ENCODE measurements at places on chromosomes 2 and 18. TPM values are rescaled to one million over a fixed set of nuclear protein-coding genes. Genes with fewer than 3 reads are reported as not detected.
A peak's percentile ranks its signal among the peaks of the same experiment; 100 is the strongest.

GRCh38 chr2:25586726-25587144 lies 86.6 kb downstream of the DTNB start:
- no peak for DNase-seq

CYTIP gene
- 195 TPM for total RNA-seq

DNA sequence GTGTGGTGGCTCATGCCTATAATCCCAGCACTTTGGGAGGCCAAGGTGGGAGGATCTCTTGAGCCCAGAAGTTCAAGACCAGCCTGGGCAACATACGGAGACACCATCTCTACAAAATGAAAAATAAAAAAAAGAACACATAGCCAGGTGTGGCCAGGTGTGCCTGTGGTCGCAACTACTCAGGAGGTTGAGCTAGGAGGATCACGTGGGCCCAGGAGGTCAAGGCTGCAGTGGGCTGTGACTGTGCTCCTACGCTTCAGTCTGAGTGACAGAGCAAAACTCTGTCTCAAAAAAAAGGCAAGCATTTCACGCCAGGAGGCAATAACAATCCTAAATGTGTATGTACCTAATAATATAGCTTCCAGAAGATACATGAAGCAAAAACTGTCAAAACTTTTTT lies 27.8 kb downstream of the USP40 start:
- DNase-seq, result no peak

DNA sequence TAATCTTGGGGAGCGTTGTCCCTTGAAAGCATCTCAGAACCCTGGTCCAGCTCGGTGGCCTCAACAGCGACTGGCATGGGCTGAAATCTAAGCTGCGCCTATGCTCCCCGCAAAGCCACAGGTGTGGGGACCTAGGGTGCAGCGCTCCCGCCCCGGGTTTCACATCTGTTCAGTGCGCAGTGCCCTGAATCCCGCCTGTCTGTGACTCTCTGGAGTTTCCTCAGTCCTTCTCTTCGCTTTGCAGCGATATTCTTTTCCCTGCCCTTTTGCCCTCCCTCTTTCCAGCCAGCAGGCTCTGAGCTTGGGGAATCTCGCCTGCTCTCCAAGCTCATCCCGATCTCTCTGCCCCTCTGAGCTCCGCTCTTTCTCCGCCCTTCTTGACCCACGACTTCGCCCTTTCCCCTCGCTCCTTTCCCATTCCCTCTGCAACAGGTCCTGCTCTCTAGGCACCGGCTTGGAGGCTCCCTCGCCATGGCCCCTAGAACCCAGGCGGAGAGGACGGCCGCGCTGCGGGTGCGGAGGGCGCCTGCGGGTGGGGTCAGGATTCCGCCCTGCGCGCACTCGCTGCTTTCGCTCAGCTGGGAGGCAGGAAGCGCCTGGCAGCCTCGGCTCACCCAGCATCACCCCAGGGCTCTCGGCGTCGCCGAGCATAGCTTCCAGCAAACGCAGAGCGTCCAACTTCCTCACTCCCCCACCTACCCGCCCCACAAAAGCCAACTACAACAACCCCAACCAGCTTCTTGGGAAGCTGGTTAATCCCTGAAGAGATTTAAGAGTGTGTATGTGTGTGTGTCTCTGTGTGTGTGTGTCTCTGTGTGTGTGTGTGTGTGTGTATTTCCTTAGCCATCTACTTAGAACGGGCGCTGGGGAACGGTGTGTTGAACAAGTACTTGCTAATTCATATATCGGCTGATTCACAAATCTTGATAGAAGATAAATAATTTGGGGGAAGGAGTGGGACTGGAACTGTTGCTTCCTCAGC lies 1.1 kb downstream of the GRP start:
- no peak for DNase-seq

- DNase-seq, result no peak
Measured at GRCh38 chr2:121486191-121486790, 44.4 kb upstream of the RNU4ATAC start.

DNA sequence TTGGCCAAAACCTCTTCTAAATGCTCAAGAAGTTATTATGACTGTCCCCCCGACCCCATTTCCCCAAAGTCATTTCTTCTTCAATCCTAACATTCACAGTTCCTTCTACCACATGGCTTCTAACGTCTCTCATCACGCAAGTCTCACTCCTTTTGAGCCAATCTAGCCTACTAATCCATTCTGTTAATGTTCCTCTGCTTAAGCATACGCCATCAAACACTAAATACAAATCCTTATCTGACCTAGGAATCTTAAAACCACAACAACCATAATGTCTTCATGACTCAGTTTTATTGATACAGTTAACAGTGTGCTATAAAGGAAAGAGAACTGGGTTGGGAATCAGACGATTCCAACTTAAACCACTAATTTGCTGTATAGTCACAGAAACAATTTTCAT lies 23.9 kb downstream of the HNRNPLL start:
- DNase-seq, result no peak

ACKR3 gene
- 1.6 TPM for total RNA-seq

VWC2L gene
- total RNA-seq, result not detected

TTN gene
- total RNA-seq, result 0.83 TPM

GPR75 gene
- total RNA-seq, result 2.0 TPM

FOXD4L1 gene
- 0.18 TPM for total RNA-seq

NT5C1B gene
- total RNA-seq, result not detected

HADHA gene
- 122 TPM for total RNA-seq

DNA sequence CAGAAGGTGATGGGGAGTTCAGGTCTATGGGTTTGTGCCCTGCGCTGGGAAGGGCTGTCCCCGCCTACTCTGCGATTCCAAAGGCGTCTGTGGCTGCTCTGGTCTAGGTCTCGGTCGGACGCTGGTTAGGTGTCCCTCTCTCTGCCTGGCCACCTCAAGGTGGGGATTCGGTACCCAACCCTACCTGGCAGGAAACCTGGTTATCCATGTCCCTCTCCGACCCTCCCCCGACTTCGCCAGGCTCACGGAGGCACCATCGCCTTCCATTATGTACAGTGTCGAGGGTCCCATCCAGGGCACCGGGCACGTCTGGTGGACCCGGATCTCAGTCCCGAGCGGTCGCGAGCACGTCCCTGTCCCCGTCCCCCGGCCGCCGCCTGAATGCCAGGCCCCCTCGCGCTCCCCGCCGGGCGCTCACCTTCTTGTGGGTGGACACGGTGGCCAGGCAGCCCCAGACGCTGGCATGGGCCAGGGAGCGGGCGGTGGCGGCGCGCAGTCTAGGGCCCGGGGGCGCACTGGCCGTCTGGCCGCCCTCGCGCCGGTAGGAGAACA lies 628 bp downstream of the CREG2 start:
- no peak for DNase-seq

DNA sequence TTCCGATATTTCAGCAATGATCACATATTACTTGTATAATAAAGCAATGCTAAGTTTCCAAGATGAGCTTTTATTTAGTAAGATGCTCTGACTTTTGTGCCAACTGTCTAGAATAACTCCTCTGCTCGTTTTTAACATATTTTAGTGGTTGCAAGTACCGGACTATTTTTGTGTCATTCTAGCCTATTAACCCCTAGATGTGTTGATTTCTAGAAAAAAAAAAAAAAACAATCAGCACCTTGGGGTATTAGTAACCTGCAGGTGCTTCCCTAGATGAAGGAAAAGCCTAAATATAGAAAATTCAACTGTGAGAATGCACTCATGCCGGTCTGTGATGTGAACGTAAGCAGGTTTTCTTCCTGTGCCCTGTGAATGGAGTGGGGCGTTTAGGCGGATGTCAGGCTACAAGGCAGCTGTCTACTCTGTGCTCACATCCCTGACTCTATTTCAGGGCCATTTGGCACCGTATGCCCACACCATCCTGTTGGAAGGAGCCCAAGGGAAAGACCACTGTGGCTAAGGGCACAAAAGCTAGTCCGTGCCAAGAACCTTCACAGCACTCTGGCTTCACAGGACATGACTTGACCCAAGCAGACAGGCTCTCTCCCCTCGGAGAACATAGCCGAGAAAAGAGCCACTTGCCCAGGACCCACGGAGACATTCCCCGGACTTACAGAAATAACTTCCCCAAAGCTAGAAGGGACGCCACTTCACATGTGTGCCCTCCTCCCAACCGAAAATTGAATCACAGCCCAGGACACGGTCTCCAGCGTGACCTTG lies 60.9 kb upstream of the AGAP1 start:
- no peak for DNase-seq

DNA sequence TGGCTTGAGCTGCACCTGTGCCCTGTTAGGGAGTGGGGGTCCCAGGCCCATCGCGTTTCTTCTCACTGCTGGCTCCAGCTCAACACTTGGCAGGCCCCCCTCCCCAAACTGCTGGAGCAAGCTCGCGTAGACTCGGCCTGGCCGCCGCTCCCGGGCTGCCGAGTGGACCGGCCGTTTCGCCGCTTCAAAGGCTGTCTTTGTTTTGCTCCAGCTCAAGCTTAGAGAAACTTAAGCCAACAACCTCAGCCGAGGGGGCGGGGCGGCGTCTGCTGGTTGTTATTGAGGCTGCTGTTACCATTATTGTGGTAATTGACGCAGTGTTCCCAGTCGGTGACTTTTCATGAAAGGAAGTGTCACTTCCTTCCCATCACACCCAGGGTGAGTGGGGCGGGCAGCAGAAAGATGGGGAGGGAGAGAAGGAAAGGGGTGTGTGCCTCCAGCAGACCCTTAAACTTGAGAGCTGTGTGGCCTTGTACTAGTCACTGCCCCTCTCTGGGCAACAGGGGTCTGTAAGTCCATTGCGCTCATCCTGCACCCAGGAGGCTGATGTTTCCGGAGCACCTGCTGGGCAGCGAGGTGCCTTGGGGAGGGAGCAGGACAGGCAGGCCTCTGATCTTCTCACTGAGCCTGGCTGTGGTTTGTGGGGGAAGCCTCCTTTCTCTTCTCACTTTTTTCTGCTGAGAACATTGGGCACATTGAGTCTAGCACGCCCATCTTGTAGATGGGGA lies 2.1 kb downstream of the ARID5A start:
- DNase-seq, result peak; percentile 83

GRCh38 chr18:7259475-7259874 lies 28.6 kb downstream of the LRRC30 start:
- DNase-seq, result no peak

SPATA3 gene
- 0.24 TPM for total RNA-seq

DNA sequence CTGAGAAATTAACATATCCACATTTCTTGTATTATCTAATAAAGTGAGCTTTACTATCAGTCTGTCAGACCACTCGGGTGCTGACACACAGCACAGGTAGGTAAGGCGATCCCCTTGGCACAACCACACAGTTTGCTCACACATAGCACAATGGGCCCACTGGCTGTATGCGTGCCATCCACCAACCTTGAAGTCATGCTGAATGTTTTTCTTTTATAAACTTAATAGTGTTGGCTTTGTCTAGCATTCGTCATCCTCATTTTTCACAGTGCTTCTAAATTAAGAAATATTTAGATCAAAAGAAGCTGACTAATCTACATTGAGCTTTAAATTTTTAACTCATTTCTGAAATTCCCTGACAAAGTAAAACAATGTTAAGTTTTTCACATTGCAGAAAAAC lies 50.0 kb upstream of the PAPOLG start:
- DNase-seq, result no peak

DNA sequence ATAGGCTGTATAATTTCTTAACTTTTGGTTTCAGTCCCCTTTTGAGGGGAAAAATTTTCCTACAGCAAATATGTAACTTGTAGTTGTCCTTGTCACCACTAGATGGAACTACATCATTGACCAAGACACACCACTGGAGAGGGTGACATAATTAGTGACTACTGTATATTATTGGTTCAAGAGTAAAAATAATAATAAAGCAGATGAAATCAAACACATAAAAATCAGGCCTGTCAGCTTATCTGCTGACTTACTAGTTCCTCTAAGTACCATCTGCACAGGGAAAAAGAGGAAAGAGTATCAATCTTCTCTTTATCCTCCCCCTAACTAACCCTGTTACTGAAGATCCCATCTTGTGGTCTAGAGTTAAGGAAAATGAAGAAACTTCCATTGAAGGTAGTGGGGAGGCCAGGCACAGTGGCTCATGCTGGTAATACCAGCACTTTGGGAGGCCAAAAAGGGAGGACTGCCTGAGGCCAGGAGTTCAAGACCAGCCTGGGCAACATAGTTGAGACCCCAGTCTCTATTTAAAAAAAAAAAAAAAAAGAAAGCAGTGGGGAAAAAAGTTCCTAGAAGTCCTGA lies 29.6 kb upstream of the ENOSF1 start:
- DNase-seq, result peak; percentile 40

GRCh38 chr2:28904802-28905457 lies 10.5 kb downstream of the WDR43 start:
- DNase-seq, result no peak

All from CD8-positive, alpha-beta memory T cell (primary cell).